ENCODE measurements at places on chromosomes 11 and 22.

DNA sequence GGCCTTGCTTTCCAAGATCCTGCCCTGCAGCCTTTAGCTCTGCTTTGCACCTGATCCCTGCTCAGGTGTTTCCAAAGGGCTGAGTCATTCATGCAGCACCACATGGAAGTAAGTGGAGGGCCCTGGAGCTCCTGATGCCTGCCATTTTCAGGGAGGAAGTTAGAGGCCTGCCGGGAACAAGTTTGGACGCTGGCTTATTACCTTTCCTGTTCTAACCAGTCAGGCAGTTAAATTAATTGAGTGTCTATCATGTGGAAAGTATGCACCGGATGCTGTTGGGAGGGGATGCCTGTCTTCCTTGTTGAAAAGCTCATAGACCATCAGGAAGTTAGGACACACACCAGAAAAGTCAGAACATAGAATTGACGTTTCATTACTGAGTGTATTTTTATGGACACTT lies 73.7 kb upstream of the PLET1 start:
- DNase-seq: no peak

- no peak for DNase-seq
These were observed 2.5 kb downstream of the IL17REL start for GRCh38 chr22:50009765-50010675.

DNA sequence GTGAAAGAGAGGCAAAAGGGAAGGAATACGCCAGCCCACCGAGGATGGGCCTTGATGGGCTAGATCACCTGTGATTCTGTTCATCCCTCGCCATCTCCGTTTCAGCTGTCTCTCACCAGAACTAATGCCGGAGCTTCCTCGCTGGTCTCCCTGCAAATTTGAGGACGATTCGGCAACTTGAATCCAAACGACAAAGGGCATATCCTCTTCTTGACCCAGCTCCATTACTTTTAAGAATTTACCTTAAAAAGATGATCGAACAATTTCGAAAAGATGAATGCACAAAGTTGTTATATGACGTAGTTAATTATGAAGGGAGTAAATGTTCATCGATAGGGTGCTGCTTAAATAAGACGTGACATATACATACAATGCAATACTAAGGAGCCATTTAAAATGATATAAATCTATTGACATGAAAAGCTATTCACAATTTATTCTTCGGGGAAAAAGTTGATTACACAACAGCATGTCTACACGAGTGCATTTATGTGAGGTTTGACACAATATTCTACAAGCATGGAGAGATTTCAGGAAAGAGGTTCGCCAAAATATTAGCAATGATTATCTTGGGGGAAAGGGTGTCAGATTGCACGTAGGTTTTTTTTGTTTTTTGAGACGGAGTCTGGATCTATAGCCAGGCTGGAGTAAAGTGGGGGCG lies 937 bp upstream of the FAM168A start:
- no peak for DNase-seq

GRCh38 chr11:27055065-27055682 lies 14.6 kb downstream of the BBOX1 start:
- DNase-seq: no peak

DNA sequence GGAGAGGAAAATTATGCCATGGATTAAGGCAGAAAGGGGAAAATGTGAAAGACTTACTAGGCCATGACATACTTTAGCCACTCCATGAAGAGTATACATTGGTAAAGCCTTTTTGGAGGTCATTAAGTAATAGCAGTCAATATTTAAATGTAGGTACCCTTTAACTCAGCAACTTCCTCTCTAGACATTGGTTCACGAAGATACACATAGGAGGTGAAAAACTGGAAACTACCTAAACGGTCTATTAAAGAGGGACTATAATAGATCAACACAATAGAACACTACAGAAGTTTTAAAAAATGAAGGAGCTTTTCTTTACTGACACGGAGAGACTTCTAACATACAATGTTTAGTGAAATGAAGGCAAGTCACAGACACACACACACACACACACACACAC lies 68.2 kb upstream of the BMAL1 start:
- no peak for DNase-seq

DNA sequence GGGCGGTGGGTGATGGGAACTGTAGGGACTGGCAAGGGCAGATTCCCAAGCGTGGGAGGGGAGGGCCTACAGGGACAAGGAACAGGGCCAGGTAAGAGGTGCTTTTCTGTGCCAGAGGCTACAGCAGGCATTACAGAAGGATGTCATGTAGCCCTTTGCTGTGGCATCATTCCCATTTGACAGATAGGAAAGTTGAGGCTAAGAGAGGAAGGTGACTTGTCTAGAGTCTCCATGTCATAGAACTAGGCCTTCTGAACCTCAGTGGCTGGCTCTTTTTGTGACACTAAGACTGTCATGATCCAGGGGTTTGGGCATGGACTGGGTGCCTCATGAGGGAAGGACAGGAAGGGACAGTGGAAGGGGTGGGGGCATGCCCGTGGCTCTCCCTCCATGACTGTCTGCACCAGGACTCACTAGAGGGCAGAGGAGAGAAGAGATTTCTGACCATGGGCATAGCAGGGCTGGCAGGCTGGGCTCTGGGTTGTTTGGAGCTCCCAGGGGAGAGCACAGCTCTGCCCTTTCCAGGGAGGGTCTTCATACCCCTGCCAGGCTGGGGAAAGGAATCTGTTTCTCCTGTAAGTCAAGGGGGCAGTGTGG lies 3.2 kb downstream of the MMP11 start:
- DNase-seq: no peak

GRCh38 chr22:37241351-37242142 lies 2.5 kb downstream of the RAC2 start:
- no peak for DNase-seq

DNA sequence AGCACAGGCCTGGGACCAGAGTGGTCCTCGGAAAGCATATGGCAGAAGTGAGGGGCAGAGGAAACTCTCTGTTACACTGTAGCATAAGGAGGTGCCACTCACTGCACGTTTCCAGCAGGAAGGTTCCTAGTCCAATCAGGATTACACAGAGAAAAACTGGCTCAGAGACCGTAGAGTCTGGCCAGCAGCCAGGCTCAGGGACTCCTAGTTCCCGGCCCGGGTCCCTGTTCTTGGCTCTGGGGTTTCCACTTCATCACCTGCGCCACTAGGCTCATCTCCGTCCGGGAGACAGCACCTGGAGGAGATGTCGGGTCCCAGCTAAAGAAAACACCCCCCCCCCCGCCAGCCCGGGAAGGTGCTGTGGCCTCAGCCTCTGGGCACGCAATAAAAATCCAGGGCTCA lies 1.1 kb downstream of the TTLL12 start:
- DNase-seq: no peak

DNA sequence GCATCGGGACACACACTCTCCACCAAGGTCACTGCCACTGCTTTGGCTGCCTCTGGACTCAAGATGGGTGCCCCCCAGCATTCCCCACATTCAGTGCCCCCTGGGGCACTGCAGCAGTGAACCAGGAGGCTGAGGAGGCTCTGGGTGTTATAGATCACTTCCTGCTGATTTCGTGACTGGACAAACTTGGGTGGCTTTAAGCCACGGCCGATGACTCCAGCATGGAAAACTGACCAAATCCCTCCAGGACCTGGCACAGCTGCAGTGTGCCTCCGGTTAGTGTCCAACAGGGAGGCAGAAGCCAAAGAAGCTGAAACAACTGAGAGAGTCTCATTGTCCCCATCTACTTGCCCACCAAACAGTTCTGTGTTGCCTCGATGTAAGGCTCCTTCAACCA lies 1.2 kb upstream of the GANAB start:
- DNase-seq: no peak

DNA sequence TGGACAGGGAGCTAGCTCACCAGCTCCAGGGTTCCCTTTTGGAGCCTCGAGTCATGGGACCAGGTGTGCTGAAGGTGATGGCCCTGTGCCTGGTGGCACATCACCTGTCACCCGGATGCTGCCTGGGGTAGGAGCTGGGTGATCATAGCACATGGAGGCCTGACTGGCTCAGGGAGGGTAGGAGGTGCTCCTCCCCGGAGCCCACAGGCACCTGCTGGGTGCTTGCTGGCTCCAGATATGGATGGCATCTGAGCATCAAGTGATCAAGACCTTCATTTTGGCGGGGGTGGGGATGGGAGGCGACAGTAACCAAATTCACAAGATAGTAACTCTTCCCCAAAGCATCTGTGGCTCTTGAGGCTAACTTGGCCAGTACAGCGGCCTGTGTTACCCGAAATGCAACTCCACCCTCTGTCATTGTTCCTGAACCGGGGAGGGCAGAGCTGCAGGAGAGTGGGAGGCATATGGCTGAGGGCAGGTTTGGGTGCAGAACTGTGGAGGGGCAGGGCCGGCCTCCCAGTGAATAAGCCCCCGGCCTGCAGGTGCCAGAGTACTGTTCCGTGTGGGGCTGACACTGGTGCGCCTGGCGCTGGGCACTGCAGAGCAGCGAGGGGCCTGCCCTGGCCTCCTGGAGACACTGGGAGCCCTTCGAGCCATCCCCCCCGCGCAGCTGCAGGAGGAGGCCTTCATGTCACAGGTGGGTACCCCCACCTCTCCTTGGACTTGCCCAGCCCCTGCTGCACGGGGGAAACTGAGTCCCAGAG lies 4.7 kb downstream of the TBC1D10C start:
- no peak for DNase-seq

GRCh38 chr11:108726077-108726800 lies 61.4 kb downstream of the DDX10 start:
- no peak for DNase-seq

DNA sequence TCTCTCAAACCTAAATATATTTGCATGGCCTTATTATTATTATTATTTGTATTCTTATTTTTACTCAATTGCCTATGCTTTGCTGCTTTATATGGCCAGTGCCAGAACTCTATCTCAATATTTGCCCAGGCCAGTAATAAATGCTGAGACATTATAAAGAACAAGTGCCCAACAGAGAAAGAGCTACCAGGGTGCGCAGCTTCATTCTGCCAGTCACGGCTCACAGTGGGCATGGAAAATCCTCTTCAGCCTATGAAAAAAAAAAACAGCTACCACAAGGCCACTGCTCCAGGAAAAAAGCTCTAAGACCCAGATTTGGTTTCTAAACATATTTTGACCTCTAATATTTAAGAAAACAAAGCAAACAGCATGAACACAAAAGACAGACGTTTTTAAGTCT lies 1223.6 kb downstream of the LRRC4C start:
- DNase-seq: no peak

- no peak for DNase-seq
These were observed 907.1 kb downstream of the DLG2 start for GRCh38 chr11:84719935-84720577.

- no peak for DNase-seq
These were observed 26.8 kb downstream of the TPCN2 start for GRCh38 chr11:69075421-69076128.

DNA sequence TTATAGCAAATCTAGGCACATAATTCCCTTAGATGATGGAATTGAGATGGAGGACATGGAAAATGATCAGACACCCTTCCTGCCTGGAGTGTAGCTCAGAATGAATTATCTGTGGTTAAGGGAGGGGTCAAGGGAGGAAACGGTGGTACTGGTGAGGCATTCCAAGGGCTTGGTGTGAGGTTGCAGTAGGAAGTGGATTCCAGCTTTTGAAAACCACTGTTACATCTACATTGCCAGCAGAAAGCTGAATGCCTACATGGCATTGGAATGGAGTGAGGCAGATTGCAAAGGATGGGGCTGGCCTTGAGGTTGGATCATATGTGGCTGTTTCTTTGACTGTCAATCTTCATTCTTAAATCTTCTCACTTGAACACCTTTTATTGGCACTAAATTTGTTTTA lies 684.4 kb downstream of the NTM start:
- DNase-seq: no peak

GRCh38 chr22:29256606-29257325 lies 11.0 kb downstream of the RHBDD3 start:
- DNase-seq: no peak

All from activated gamma-delta T cell (primary cell).